Choroid plexus epithelial cell (primary cell): ENCODE measurements at places on chromosomes 12 and 14.
A peak's percentile ranks its signal among the peaks of the same experiment; 100 is the strongest.

DNA sequence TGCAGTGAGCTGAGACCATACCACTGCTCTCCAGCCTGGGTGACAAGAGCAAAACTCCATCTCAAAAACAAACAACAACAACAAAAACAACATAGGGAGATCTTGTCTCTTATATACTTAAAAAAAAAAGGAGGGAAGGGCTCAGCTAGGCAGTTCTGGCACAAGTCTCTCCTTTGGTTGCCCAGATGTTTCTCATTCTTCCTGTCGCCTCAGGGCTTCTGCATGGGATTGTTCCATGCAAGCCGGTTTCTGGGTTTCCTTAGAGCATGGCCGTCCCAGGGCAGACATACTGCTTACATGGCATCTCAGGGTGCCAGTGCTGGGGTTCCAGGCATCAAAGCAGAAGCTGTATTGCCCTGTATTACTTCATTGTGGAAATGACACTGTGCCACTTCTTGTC lies 5.2 kb upstream of the SLC8B1 start:
- DNase-seq = no peak

- DNase-seq = peak; percentile 64
Observed at GRCh38 chr12:46470036-46470627, 97.6 kb upstream of the SLC38A2 start.

DNA sequence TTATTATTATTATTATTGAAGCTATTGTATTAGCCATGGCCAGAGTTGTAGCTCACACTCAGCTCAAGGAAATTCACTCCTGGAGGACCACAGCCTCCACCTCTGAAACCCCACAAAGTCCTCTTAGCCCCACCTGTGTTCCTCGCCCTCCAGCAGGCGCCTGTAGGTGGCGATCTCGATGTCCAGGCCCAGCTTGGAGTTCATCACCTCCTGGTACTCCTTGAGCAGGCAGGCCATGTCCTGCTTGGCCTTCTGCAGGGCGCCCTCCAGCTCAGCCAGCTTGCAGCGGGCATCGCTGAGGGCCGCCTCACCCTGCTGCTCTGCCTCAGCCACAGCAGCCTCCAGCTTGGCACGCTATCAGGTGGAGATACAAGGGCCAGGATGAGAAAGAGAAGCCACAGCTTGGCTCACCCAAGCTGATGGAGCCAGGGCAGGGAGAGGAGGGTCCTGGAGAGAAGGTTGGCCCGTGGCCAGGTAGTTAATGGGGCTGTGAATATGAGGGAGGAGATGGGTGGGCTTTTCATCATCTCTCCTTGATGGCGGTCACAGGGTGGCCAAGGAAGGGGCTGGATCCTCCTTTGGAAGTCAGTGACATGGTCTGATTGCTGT lies 5.1 kb downstream of the KRT85 start:
- DNase-seq = no peak

- no peak for DNase-seq
Observed at GRCh38 chr12:2120982-2121758, 68.4 kb downstream of the CACNA1C start.

- DNase-seq = no peak
Observed at GRCh38 chr12:92879698-92880322, 49.3 kb downstream of the EEA1 start.

DNA sequence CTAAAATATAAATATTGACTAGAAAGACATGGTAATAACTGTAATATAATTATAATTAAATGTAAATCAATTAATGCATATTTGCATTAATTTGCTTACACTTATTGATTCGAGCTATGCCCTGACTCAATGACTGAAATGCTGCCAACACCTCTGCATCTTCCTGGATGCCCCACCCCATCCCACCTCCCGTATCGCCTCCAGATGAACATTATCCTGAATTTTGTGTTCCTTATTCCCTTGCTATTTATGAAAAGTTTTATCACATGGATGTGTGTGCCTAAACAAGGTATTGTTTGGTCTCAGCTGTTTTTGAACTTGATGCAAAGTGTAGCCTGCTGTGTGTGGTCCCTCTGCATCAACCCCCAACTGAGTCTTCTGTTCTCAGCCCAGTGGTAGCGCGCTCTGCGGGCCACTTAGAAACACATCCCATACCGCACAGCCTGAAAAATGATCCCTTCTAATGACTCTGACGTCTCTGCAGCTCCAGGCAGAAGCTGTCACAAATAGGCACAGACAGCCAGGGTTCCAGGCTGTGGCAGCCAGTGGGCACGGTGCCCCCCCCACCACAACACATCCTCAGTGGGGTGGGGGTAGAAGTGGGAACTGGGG lies 96.5 kb downstream of the PRMT8 start:
- no peak for DNase-seq

GRCh38 chr12:108691998-108692808 lies 39.1 kb downstream of the CORO1C start:
- DNase-seq = peak; percentile 35

- no peak for DNase-seq
Observed at GRCh38 chr14:68561531-68562007, 231.3 kb downstream of the ZFP36L1 start.

- peak; percentile 66 for DNase-seq
Observed at GRCh38 chr12:84136862-84137367, 775.7 kb downstream of the SLC6A15 start.

- no peak for DNase-seq
Observed at GRCh38 chr14:24237463-24237955, 4.8 kb downstream of the GMPR2 start.

GRCh38 chr12:106841510-106842302 lies 67.2 kb downstream of the RIC8B start:
- peak; percentile 73 for DNase-seq

- peak; percentile 27 for DNase-seq
Observed at GRCh38 chr12:8996682-8997405, 7.5 kb downstream of the KLRG1 start.

- DNase-seq = no peak
Observed at GRCh38 chr12:75007133-75007532, 202.5 kb downstream of the KCNC2 start.

DNA sequence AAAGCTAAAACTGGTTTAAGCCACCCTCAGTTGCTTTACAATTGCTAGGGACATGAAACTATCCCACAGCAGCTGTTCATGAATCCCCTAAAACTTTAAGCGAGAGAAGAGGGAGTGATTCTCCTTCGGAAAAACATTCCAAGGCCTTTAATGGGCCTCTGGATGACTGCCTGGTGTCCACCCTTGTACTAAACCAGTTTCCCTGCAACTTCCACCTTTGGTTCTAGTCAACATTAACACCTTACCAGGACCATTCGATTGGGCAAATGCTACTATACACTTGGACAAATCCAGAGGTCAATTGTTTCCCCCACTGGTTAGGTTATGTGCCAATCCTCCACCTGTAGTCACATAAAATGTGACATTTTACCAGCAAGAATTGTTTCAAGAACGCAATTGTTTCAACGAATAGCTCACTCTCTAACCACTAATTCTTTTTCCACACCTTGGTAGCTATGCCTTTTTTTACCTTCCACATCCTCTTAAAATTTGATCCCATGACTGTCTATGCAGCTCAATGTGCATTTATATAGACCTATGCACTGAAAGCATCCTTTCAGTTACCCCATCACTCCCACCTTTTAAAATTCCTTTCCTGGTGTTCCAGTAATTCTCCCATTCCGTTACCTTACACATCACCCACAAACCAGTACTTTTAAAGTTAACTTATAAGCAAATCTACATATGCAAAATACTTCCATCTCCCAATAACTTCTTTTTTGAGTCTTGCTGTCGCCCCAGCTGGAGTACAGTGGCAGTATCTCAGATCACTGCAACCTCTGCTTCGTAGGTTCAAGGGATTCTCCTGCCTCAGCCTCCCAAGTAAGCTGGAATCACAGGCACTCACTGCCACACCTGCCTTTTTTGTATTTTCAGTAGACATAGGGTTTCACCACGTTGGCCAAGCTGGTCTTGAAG lies 3.6 kb downstream of the UBC start:
- DNase-seq = peak; percentile 50

- DNase-seq = peak; percentile 29
Observed at GRCh38 chr12:116990971-116991966, 80.5 kb downstream of the FBXW8 start.

DNA sequence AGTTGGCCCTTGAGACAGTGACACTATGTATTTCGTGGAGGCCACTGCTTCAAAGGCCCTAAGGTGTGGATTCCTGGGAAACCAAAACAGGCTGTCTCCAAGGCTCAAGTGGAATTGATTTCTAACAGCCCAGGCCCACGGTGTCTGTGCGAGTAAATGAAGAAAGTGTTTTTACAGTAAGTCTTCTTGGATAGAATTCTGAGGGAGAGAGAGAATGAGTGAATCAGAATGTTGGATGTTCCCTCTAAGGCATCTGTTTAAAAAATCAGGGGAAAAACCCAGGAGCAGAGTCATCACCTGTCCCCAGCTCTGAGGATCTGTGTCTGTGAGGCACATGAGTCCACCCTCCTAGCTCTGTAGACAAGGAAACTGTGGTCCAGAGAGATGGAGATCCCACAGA lies 22.3 kb upstream of the BDKRB1 start:
- no peak for DNase-seq

- DNase-seq = peak; percentile 26
Observed at GRCh38 chr14:30990770-30991169, 34.7 kb upstream of the AP4S1 start.

- no peak for DNase-seq
Observed at GRCh38 chr14:95531969-95532368, 2.9 kb upstream of the GLRX5 start.

DNA sequence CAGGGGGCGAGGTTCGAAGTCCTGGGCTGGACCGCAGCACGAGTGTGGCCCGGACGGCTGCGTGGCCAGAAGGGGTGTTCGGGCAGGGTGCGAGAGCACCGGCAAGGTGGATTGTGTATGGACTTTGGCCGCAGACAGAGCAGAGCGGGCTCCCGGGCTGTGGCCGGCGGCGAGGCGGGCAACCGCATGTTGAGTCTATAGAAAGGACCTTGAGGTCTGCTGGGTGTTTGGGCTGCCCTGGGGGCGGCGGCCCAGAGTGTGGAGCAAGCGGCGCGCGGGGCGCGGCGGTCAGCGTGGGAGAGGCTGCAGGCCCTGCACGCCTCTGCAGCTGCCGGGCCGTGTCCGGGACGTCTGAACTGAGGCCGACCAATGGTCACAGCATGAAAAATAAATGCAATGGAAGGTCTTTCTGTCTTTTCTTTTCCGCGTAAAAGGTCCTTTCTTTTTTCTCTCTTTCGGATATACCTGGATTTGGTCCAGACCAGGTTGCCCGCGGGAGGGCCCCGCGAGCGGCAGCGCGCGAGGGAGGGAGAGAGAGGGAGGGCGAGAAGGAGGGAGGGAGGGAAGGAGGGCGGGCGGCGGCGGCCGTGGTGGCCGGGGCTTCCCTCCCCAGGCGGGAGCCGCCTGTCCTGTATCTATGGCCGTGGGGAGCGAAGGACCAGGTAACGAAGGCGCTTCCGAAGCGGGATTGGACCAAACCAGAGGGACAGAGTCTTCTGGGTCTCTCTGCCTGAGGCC lies 5.5 kb upstream of the HOXC9 start:
- no peak for DNase-seq

DNA sequence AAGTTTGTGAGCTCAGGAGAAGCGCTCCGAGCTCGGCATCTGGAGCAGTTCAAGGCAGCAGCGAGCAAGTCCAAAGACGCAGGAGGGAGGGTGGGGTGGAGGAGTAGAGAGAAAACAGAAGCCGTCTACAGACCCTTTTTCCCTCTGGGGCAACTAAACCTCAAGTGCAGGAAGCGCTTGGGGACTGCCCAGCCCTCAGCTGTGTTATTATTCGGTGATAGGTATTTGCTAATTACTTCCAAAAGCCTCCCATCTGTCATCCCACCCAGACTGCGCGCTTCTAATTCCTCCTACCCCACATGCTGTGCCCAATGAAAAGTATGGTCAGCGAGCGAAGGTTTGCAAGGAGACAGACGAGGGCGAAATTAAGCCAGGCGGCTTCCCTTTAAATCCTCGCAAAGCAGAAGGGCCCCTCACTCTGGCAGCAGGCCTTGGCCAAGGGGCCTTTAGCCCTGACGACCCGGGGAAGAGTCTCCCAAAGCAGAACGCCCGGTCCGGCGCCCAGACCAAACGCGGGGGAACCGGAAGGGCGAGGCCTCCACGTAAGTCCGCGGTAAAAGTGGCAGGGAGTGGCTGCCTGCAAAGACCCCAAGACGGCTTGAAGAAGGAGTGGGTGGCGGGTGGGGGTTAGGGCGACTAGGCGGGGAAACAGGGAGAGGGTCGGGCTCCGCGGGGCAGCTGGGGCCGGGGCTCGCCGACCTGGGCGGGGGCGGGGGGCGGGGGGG lies 507 bp upstream of the CD9 start:
- peak; percentile 53 for DNase-seq

GRCh38 chr14:100146531-100147091 lies 12.8 kb downstream of the DEGS2 start:
- no peak for DNase-seq

- DNase-seq = no peak
Observed at GRCh38 chr12:49295082-49295936, at the start of gene PRPH. TSS of gene PRPH (plus strand) at chr12:49295147. CDS start at chr12:49295201, 54 bp downstream.
